ENCODE measurements at places on chromosomes 12 and 14.

DNA sequence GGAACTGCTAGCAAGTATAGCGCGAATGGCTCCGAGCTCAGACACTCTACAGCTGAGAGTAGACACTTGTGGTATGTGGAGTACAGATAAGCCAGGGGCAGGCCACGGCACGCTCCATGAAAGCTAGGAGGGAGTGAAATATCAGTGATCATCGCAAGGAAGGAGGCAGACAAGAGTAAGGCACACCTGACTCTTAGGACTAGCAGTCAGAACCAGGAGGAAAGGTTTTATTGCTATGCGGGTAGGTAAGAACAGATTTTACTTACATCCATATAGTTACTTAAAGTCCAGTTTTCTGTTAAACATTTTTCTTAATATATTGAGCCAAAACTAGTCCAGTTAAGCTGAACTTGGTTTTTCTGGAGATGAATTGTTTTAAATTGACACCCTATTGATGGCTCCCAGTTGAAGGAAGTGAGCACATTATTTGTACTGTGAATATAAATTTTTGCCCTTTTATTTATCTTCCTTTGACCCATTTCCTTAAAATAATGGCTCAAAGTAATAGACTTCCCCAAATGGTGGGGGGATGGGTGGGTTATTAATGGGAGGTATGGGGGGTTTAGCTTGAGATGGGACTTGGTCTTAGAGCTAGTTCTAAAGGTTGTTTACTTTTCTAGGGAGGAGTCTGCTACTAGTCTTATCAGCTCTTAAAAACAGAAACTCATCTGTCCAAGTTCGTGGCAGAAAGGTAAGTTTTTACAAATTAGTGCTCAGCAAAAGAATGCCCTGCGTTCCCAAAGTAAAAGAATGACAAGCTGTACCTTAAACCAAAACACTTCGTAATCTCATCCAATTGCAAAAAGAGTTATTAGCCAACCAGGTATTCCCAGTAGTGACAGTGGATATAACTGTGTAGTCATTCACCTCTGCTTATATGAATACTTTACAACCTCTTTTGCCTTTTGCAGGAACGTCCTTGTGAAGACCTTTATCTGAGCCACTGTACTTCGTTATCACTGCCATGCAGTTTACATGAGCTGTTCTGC lies 5.8 kb downstream of the HNRNPA1 start:
- no peaks in the 10 kb centered on the region for H3K27me3 ChIP-seq
- H3K36me3 ChIP-seq, result peaks cover 69% of the 10 kb centered on the region
- peaks cover 32% of the 10 kb centered on the region for H3K4me1 ChIP-seq
- H3K4me3 ChIP-seq, result no peak overlapping the region
- DNase-seq, result peak; percentile 26
- H3K27ac ChIP-seq, result no peak overlapping the region

DNA sequence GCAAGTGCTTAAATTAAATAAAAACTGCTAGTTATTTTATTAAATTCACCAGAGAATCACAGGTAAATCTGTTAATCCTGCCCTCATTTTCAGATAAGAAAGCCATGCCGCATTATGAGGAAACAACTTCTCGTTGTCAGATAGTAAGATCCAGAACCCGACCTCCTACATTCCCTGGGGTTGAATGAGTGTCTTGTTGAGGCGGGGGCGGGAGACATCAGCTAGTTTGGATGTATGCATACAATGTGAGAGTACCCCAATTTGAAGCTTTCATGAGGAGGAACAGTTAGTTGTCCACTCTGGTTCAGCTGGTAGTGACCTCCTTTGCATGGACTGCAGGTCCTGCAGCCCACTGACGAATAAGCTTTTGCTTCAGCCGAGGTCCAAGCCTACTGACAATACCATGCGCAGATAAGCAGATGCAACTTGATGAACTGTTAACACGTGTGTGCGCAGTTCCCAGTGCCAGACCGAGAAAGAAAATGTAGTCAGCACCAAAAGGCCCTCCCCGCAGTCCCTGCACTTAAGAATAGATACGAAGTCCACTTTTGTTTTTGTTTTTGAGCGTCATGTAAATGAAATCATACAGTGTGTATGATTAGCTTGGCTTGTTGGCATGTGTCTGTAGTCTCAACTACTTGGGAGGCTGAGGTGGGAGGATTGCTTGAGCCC lies 34.9 kb downstream of the EVL start:
- no peaks in the 10 kb centered on the region for H3K27me3 ChIP-seq
- H3K27ac ChIP-seq, result peak overlapping the region; percentile 45

- H3K4me1 ChIP-seq, result no peaks in the 10 kb centered on the region
- no peak overlapping the region for H3K27ac ChIP-seq
- peaks cover 12% of the 10 kb centered on the region for H3K27me3 ChIP-seq
- no peaks in the 10 kb centered on the region for H3K36me3 ChIP-seq
Measured at GRCh38 chr12:109829667-109830066, 3.5 kb downstream of the TRPV4 start.

DNA sequence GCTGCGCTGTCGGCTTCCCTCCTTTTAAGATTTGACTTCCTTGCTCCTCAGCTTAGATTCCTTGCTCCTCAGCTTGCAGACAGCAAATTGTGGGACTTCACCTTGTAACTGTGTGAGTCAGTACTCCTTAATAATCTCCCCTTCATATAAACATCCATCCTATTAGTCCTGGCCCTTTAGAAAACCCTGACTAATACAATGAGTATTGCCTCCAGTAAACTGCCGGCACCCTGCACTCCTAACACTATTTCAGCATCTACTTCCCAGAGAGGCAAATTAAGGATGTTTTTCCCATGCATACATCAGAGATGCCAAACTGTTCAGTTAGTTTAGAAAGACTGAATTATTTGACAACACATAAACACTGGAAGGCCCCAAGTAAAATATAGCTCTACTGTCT lies 611.3 kb upstream of the TMEM132C start:
- no peak overlapping the region for H3K4me3 ChIP-seq
- no peaks in the 10 kb centered on the region for H3K27me3 ChIP-seq
- H3K36me3 ChIP-seq, result no peaks in the 10 kb centered on the region
- H3K4me1 ChIP-seq, result no peaks in the 10 kb centered on the region

DNA sequence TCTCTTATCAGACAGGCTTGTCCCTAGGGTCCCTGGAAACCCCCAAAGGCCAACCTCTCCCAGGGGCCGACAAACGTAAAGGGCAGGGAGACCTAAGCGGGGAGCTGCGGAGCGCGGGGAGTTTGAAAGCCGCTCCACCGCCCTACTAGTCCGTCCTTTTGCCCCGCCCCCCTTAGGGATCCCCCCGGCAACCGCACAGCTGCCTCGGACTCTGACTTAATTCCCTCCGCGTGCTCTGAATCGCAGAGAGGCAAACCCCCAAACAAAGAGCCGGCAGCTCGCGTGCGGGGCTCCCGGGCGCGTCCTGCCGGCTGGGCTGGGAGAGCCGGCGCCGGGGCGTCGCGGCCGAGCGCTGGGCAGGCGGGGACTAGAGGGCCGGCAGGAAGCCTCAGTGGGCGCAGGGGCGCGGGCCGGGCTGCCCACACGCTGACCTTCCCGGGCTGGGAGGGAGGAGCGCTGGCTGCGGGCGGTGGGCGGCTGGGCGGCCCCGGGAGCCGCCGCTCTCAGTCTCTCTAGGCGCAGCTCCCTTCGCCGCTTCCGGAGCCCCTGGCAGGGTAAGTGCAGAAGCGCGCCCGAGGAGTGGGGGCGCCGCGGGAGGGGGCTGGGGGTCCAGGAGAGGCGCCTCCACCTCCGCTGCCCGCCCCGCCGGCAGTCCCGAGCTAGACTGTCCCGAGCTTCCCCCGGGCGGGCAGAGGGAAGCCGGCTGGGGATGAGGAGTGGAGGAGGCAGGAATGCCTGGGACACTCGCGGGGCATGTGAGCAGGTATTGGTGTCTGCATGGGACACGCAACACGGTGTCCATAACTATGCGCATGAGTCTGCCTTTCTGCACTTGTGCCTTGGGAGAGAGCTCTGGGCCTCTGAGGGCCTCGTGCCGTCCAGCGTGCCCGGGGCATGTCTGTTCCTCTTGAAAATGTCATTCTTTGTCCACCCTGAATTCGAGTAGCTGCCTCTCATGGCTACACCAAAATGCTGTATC lies at the start of gene TSPAN11:
TSS of gene TSPAN11 (plus strand) at position 506 of the 979 bp plus-strand sequence. CDS start 27,244 bp downstream, outside the sequence.
- H3K27ac ChIP-seq, result no peak within 1 kb of the TSS
- no peaks in the 10 kb centered on the region for H3K36me3 ChIP-seq
- H3K4me3 ChIP-seq, result no peak within 1 kb of the TSS
- H3K4me1 ChIP-seq, result no peaks in the 10 kb centered on the region
- DNase-seq, result no peak
- H3K27me3 ChIP-seq, result peaks cover 16% of the 10 kb centered on the region
